ENCODE measurements at places on chromosomes 13 and 19. TPM values are rescaled to one million over a fixed set of nuclear protein-coding genes. Genes with fewer than 3 reads are reported as not detected.

Gene ADAMTSL5
- total RNA-seq, result 31.7 TPM

Gene PLK5
- total RNA-seq, result not detected

Gene ATP8A2
- total RNA-seq, result not detected

GRCh38 chr13:99990126-99990977 lies 8.8 kb downstream of the ZIC2 start:
- DNase-seq, result no peak

- no peak for DNase-seq
Observed at GRCh38 chr13:20217168-20217567, 15.0 kb downstream of the GJB6 start.

DNA sequence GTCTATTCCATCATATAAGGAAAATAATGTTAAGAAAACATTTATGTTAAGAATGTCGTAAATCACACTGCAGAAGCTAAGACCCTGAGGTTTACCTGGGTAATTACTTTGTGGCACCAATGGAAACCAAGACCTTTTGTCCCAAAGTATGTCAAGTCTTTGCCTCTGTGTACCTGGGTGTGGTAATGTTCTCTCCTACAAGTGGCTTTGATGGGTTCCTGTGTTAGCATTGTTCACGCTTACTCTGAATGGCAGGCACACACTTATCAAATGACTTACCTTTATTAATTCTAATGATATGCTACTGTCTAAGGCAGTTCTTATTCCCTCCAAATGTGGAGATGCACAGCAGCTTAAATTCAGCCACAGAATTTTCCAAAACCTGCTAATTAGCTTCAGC lies 206.1 kb downstream of the KCTD12 start:
- DNase-seq, result no peak

DNA sequence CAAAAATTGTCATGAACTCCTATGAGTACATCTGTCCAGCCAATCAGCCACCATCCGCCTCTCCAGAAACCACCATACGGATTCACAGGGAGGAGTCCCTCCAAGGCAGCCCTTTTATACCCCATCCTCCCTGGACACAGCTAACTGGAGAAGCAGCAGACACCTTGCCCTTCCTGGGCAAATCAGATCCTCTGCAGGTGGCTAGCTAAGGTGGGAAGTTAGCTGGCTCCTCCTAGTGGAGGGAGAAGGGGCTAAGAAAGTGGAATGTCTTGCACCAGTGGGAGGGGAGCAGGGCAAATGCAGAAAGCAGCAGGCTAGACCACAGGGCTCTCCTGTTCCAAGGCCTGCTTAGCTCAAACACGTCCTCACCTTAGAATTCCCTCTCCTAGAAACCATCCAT lies 46.2 kb upstream of the UQCRFS1 start:
- DNase-seq, result no peak

- peak; percentile 91 for DNase-seq
Observed at GRCh38 chr19:48999481-49000325, 6.0 kb downstream of the RUVBL2 start.

- no peak for DNase-seq
Observed at GRCh38 chr13:69660155-69660554, 447.5 kb upstream of the ATXN8OS start.

DNA sequence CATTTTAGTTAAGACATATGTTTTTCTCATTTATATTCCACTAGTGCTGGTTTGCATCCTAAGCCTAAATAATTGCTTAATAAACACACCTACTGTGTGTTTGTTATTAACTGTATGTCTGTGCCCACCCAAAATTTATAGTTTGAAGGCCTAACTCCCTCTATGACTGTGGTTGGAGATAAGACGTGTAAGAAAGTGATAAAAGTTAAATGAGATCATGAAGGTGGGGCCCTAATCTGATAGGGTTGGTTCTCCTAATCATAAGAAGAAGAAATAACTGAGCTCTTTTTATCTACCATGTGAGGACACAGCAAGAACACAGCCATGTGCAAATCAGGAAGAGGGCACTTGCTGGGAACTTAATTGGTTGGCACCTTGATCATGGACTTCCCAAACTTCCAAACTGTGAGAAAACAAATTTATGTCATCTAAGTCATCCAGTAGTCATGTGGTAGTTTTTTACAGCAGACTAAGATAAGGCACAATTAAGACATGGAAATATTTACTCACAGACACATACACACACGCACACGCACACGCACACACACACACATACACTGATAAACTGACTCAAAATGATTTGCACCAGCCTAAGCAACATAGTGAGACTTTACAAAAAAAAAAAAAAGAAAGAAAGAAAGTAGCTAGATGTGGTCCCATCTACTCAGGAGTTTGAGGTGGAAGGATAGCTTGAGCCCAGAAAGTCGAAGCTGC lies 662.1 kb downstream of the PCDH9 start:
- DNase-seq, result no peak

- no peak for DNase-seq
Observed at GRCh38 chr13:76769271-76769791, 116.9 kb downstream of the KCTD12 start.

DNA sequence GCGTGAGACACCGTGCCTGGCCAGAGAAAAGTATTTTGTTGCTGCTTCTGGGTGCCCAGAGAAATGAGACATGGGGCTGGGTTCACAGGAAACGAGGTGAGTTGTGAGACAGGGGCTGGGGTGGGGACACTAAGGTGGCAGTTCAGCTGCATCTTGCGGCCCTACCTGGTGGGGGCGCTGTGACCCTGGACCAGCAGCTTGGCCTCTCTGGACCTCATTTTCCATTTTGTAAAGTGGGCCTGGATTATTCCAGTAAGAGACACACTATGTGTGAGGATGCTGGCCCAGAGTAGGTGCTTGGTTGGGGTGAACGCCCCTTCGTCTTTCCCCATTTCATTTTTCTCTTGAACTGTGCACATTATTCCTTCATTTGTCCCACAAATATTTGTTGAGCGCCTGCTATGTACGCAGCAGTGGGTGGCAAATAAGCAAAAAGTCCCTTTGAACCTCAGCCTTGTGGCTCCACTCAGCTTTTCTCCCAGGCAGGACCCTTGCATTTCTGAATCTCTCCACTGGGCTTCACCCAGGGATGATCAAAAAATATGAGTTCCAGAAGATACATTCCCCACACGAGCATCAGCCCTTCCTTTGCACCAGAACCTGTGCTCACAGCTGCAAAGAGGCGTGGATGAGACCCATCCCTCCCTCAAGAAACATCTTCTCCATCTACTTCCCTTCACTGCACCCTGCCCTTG lies 26.6 kb upstream of the OR10H1 start:
- DNase-seq, result no peak

- no peak for DNase-seq
Observed at GRCh38 chr19:749811-750210, 1.1 kb upstream of the MISP start.
